ENCODE measurements at places on chromosomes 1 and 21.
A peak's percentile ranks its signal among the peaks of the same experiment; 100 is the strongest.

GRCh38 chr1:156194300-156194652, 372 bp downstream of the SLC25A44 start:
- no peak overlapping the region for H3K27ac ChIP-seq
- peak; percentile 24 for DNase-seq
- peaks cover 18% of the 10 kb centered on the region for H3K36me3 ChIP-seq
- peak overlapping the region; percentile 65 for H3K4me3 ChIP-seq
- peaks cover 8% of the 10 kb centered on the region for H3K4me1 ChIP-seq
- no peaks in the 10 kb centered on the region for H3K27me3 ChIP-seq

- DNase-seq, result no peak
- no peaks in the 10 kb centered on the region for H3K36me3 ChIP-seq
- no peak overlapping the region for H3K27ac ChIP-seq
- no peaks in the 10 kb centered on the region for H3K4me1 ChIP-seq
- no peaks in the 10 kb centered on the region for H3K27me3 ChIP-seq
Observed at GRCh38 chr1:40299366-40300248, 17.5 kb downstream of the COL9A2 start.

DNA sequence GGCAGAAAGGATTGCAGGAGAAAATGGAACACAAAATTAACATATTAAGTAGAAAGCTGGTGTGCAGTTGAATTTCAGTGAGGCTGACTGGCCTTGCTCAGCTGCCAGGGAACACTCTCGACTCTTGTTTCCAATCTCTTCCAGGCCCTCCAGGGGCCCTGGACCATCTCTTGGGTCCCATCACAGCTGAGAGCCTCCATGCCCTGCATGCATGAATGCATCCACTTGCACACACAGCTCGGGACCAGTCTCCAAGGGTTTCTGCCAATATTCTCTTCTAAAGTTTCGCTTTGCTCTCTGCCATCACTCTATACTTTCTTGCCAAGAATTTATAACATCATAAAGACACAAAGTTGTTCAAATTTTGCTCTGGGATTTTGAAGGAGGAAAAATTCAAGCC, 200.3 kb downstream of the DSCAM start:
- H3K27me3 ChIP-seq, result no peaks in the 10 kb centered on the region
- no peaks in the 10 kb centered on the region for H3K36me3 ChIP-seq

DNA sequence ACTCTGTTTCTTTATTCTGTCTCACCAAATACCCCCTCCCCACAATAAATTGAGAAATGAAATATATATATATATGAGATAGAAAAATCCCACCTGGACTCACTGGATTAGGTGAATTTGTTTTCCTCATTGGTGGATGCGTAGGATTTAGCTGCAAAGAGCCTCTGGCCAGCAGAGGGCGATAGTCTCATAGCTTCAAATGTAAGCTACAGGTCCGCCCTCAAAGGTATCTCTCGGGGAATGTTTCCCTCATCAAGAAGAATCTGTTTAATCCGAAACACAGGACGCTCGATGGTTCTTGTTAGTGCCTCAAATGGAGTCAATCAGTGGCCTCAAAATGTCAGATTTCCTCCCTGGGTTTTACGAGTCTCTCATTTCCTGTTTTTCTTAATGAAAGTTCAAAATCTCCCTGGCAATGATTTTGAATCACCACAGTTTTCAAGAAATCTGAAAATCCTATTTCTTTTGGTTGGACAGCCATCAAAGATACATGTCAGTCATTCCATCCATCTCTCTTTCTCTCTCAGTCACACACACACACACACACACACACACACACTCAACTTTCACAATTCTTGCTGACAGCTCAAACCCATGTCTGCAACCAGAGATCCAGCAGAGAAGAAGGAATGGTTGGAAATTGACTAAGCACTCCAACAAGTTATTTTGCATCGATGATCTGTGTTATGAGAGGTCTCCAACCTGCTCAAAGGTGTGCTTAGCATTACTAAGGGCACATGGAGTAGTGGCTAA, 13.9 kb upstream of the CAMK1G start:
- DNase-seq, result peak; percentile 86
- no peaks in the 10 kb centered on the region for H3K4me1 ChIP-seq
- no peaks in the 10 kb centered on the region for H3K36me3 ChIP-seq
- no peak overlapping the region for H3K4me3 ChIP-seq
- peaks cover 16% of the 10 kb centered on the region for H3K27me3 ChIP-seq
- no peak overlapping the region for H3K27ac ChIP-seq

DNA sequence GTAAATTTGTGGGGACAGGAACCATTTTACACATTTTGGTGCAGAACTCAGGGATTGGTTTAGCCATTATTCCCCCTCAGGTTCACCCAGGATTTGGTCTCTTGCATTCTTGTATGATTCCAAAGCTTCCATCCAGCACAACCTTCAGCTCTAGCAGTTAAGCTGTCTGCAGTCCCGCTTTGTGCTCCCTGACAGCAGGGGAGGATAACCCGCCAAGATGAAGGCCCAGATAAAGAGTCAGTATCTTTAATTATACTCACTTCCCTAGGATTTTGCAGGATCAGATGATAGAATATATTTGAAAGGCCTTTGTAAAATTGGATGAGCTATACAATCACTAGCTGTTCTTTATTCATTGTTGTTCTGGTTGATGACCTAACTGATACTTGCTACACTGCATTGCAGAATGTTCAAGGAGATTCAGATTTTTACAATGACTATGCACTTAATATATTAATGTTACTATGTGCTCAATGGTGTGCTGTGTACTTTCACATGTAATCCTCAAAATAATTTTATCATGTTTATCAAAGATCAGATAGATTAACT, 49.8 kb downstream of the SLC16A1 start:
- H3K4me3 ChIP-seq, result no peak overlapping the region
- peak overlapping the region; percentile 93 for H3K27ac ChIP-seq
- H3K4me1 ChIP-seq, result peaks cover 2% of the 10 kb centered on the region
- no peak for DNase-seq

GRCh38 chr1:6645018-6645417, 20.4 kb downstream of the THAP3 start:
- no peak overlapping the region for H3K4me3 ChIP-seq
- H3K27ac ChIP-seq, result no peak overlapping the region
- peaks cover 2% of the 10 kb centered on the region for H3K36me3 ChIP-seq
- DNase-seq, result no peak
- H3K27me3 ChIP-seq, result no peaks in the 10 kb centered on the region

DNA sequence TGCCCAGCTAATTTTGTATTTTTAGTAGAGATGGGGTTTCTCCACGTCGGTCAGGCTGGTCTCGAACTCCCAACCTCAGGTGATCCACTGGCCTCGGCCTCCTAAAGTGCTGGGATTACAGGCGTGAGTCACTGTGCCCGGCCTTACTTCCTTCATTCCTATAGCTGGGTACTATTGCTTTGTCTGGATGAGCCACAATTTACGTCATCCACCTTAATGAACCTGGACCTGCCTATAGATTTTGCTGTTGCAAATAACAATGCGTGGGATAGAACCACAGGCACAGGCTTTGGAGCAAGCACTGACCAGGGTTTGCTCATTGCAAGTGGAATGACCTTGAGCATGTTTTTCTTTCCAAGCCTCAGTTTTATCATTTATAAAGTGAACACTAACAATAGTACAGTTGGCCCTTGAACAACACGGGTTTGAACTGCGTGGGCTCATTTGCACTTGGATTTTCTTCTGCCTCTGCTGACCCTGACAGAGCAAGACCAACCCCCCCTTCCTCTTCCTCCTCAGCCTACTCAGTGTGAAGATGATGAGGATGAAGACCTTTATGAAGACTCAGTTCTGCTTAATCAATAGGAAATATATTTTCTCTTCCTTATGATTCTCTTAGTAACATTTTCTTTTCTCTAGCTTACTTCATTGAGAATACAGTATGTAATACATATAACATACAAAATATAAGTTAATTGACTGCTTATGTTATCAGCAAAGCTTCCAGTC, 33.3 kb upstream of the BECN2 start:
- H3K27me3 ChIP-seq, result no peaks in the 10 kb centered on the region
- no peak overlapping the region for H3K4me3 ChIP-seq
- H3K36me3 ChIP-seq, result no peaks in the 10 kb centered on the region
- H3K4me1 ChIP-seq, result no peaks in the 10 kb centered on the region
- DNase-seq, result no peak
- H3K27ac ChIP-seq, result no peak overlapping the region

DNA sequence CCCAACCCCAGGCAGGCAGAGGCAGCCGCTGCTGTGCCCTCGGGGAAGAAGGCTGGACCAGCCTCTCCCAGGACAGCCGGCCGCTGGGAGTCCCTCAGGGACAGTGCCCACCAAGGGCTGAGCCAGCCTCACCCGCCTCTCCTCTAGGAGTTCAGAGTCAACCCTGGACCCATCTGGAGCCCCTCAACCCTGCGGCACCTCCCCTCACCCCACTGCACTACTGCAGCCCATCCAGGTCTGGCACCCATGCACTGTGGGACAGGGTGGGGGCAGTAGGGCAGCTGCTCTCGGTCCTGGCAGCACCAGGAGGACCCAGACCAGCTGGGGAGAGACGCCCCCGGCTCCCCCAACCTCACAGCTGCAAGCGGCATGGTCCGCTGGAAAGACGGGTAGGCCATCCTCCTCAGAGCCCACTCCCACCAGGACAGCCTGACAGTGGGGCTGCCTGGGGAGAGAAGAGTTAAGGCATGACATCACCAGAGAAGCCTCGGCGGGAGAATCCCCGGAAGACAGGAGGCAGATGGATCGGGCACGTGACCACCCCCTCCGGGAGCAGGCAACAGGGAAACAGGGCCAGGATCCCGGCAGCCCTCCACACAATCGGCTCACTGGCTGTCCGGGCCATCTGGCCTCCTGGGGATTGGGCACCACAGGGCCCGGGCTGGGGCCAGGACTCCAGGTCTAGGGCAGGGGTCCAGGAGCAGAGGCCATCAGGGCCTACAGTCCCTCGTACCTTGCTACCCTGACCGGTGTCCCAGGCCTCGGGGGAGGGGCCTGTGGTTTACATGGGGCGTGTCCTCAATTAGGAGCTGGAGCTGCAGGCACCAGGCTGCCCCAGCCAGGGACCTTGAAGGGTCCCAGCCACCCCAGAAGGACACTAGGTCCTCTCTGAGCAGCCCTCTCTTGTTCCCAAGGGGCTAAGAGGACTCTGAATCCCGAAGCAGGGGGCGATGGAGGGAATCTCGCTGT, 3.1 kb downstream of the ACAP3 start:
- peak overlapping the region; percentile 29 for H3K4me3 ChIP-seq
- DNase-seq, result peak; percentile 84
- no peaks in the 10 kb centered on the region for H3K36me3 ChIP-seq

GRCh38 chr21:14523234-14523633, 22.9 kb downstream of the SAMSN1 start:
- no peak overlapping the region for H3K27ac ChIP-seq
- H3K27me3 ChIP-seq, result no peaks in the 10 kb centered on the region
- H3K4me1 ChIP-seq, result no peaks in the 10 kb centered on the region
- no peaks in the 10 kb centered on the region for H3K36me3 ChIP-seq
- H3K4me3 ChIP-seq, result no peak overlapping the region

GRCh38 chr1:203323587-203323986, 18.3 kb downstream of the BTG2 start:
- no peak overlapping the region for H3K4me3 ChIP-seq
- DNase-seq, result no peak
- no peaks in the 10 kb centered on the region for H3K36me3 ChIP-seq
- no peak overlapping the region for H3K27ac ChIP-seq

- no peaks in the 10 kb centered on the region for H3K4me1 ChIP-seq
- H3K36me3 ChIP-seq, result no peaks in the 10 kb centered on the region
- DNase-seq, result no peak
Observed at GRCh38 chr1:228299211-228299610, 91.4 kb downstream of the OBSCN start.

DNA sequence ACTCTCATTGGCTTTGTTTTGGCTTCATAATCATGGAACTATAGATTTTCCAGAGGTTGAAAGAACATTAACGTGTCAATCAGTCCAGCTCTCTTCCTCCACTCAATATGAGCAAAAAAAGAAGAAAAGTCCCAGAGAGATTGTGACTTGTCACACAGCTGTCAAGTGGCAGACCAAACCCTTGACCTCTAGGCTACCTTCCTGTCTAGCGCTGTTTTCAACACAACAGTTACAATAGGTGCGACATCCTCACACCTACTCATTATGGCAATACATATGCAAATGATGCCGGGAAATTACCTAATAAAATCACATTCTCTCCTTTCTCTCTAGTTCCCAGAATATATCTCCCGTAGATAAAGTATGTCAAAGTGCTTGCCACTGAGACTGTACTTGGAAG, 1.1 kb downstream of the WARS2 start:
- peak; percentile 13 for DNase-seq
- no peak overlapping the region for H3K4me3 ChIP-seq
- H3K27me3 ChIP-seq, result no peaks in the 10 kb centered on the region
- peaks cover 6% of the 10 kb centered on the region for H3K4me1 ChIP-seq
- no peaks in the 10 kb centered on the region for H3K36me3 ChIP-seq
- peak overlapping the region; percentile 99 for H3K27ac ChIP-seq

GRCh38 chr1:158028969-158029368, 35.5 kb downstream of the KIRREL1 start:
- H3K36me3 ChIP-seq, result no peaks in the 10 kb centered on the region
- H3K4me1 ChIP-seq, result no peaks in the 10 kb centered on the region
- no peaks in the 10 kb centered on the region for H3K27me3 ChIP-seq
- no peak overlapping the region for H3K27ac ChIP-seq
- H3K4me3 ChIP-seq, result no peak overlapping the region

DNA sequence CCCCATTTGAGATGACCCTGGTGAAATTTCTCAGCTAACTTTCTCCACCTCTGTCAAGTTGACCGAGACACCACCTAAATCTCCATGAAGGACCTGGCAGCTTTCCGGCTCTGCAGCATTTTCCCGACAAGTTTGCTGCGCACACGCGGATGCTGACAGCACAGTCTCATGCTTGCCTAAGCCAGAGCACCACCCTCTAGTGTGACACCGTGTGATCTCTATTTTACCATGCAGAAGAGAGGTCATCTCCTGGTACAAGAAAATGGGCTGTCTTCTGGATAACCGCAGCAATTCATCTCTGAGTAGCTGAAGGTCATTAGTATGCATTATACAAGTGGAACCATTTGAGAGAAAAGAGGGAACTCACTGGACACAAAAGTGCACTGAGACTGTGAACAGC, 38.9 kb upstream of the H6PD start:
- no peaks in the 10 kb centered on the region for H3K36me3 ChIP-seq
- no peak for DNase-seq
- H3K4me1 ChIP-seq, result peaks cover 3% of the 10 kb centered on the region
- H3K27ac ChIP-seq, result no peak overlapping the region
- H3K27me3 ChIP-seq, result peaks cover 42% of the 10 kb centered on the region
